Islet precursor cell (in vitro differentiated cells): ENCODE measurements at places on chromosomes 7 and 10.
A peak's percentile ranks its signal among the peaks of the same experiment; 100 is the strongest.

DNA sequence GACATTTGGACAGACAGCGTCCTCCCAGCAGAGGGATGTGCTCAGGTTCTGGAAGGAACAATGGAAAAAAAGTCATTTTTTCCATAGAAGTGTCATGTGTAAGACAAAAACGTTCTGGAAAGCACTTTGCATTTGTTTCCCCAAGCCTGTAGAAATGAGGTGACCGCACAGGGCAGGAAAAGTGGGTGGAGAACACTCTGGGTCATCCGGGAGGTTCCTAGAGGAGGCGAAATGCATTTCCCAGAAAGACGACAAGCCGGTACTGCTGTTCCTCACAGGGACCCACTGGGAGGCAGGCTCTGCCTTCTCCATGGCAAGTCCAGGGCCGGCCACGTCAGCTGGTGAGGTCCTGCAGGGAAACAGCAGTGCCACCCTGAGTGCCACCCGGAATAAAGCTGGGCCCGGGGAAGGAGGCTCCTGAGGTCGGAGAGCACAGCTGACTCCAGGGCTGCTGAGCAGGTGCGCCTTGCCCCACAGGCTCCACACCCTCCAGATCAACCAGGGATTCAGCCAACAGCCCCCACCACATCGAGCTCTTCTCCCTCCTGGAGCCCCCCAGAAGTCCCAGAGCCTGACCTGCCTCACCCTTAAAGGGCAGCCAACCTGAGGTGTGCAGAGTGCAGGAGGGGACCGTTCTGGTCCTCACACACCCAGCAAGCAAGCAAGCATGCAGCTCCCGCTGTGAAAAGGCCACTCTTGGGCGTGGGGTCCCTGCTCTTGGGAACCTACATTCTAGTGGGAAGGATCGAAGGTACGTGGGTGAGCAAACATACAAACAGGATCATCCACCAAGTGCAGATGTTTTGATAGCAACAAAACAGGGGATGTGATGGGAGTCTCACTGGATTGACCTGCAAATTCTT lies 28.8 kb upstream of the INPP5A start:
- DNase-seq: peak; percentile 39

GRCh38 chr10:122492999-122493481 lies 31.7 kb downstream of the HTRA1 start:
- no peak for DNase-seq

DNA sequence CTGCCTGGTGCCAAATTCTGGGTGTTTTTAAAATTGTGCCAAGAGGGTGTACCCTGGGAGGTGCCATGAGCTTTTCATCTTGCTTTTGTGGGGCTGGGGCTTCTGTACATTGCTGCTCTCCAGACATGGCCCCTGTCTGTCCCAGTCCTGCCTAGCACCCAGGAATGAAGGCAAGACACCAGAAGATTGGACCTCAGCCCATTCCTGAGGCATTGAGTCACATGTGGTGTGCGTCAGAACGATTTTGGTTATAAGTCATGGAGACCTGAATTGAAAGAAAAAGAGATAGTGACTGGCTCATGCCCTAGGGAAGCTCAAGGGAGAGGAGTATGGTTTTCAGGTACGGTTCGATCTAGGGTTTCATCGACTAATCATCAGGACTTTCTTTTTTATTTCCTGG lies 493.2 kb downstream of the TYW1 start:
- DNase-seq: no peak

- DNase-seq: no peak
These were observed 9.3 kb upstream of the GATAD1 start for GRCh38 chr7:92437956-92438491.

DNA sequence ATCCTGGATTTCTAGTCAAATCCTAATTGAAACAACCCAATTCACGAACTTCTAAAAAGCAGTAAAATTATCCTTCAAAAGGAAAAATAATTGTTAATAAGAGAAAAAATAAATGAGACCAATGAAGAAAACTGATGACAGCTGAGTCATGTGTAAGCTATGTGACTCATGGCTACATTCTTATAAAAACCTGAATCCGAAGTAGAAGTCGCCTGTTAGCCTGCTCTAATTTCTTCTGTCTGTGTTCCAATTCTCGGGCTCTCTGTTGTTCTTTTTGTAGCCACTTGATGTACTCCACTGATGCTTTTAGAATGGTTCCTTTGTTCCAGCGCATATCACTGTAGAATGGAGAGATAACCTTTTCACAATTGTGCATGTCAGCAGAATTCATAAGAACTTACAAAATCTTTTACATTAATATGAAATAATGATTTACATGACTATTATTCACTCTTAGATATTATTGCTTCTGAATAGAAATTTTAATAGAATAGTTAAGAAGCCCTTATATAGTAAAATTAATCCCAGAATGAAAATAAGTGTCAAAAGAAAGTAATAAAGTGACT lies 88.8 kb downstream of the TFEC start:
- no peak for DNase-seq

DNA sequence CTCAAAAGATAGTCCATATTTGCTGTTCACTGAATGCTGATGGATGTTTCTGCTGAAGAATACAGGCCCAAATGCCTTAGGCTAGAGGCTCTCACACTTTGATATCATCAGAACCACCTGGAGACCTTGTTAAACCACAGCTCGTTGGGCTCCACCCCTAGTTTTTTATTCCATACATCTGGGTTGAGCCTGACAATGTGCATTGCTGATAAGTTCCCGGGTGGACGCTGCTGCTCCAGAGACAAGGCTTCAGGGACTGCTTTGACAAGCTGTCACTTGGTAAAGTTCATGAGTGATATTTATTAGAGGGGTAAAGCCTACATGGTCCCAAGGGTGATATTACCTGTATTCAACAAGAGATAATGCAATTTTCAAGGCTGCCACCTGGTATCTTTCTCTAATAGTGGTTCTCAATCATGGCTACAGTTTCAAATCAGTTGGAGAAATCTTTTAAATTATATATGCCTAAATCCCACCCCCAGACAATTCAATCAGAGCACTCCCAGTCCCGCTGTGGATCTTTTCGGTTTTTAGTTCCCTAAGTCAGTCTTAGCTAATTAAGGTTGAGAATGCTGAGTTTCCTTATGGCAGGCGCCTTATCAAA lies 107.1 kb upstream of the GSDME start:
- no peak for DNase-seq

DNA sequence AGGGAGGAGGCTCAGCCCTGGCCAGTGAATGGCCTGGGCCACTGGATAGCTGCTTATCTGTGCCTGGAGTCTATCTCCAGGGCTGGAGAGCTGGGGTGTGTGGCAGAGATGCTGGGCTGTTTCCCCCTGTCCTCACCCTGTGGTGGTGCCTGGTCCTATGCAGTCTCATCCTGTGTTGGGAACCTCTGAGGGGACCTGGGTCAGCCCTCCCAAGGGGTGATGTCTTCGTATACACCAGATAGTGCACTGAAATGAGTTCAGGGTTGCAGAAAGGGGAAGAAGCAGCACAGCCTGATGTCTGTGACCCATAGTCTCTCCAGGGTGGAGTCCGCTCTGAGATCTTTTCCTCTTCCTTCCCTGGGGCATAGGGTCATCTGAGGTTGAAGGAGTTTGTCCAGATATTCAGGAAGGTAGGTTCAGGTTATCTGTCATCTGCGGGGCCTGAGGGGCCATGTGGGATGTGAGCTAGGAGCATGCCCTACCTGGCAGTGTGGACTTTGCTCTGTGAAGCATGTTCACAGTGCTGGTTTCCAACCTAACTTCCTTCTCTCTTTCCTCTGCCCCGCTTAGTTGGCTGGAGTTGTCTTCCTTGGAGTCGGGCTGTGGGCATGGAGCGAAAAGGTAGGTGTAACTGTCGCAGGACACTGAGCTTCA lies 33.4 kb upstream of the SH2D4B start:
- DNase-seq: peak; percentile 75

DNA sequence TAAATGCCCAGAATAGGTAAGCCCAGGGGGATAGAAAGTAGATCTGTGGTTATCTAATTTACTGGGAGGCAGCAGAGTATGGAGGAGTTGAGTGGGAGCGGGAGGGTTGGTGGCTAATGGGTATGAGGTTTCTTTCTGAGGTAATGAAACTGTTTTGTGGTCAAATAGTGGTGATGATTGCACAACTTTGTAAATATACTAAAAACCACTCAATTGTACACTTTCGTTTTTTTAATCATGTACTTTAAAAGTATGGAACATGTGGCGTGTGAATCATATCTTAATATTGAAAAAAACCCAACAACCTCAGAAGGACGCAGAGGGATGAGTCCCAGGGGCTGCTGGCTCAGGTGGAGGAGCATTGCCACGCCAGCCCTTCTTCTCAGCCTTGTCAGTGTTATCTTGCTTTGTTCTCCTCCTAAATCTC lies 118.1 kb downstream of the WDR11 start:
- no peak for DNase-seq

DNA sequence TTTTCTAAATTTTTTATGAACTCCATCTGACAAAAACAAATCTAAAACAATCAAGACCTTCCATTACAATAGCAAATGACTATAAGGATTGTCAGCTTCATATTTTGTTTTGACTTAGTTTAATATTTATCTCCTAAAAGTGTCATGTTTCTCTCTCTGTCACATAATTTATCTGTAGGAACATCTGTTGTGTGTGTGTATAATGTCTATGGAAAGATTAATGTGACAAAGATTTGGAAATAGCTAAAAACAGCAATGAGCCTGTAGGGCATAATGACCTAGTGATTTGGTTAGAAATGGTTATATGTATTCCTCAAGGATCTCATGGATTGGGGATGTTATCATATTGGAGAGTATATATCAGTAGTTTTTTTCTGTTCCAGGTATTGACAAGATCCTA lies 69.6 kb upstream of the MDFIC start:
- DNase-seq: no peak

- DNase-seq: no peak
These were observed 162.0 kb downstream of the TEX36 start for GRCh38 chr10:125520968-125521367.

- no peak for DNase-seq
These were observed 99.1 kb downstream of the PLCE1 start for GRCh38 chr10:94092848-94093247.

GRCh38 chr10:52030051-52030790 lies 283.9 kb upstream of the DKK1 start:
- no peak for DNase-seq

DNA sequence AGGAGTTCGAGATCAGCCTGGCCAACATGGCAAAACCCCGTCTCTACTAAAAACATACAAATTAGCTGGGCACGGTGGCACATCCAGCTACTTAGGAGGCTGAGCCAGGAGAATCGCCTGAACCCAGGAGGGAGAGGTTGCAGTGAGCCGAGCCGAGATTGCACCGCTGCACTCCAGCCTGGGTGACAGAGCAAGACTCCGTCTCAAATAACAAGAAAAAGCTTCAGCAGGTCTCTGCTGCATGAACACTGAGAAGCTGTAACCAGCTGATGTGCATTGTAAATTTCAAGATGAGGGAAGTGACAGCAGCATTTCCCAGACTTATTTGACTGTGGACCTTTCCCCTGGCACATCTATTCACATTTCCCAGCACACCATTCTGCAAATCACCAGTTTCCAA lies 222.0 kb downstream of the CALN1 start:
- DNase-seq: no peak

GRCh38 chr10:124674768-124675222 lies 69.4 kb downstream of the FAM53B start:
- DNase-seq: no peak

- no peak for DNase-seq
These were observed 68.6 kb upstream of the PPP2R2D start for GRCh38 chr10:131832056-131832685.

DNA sequence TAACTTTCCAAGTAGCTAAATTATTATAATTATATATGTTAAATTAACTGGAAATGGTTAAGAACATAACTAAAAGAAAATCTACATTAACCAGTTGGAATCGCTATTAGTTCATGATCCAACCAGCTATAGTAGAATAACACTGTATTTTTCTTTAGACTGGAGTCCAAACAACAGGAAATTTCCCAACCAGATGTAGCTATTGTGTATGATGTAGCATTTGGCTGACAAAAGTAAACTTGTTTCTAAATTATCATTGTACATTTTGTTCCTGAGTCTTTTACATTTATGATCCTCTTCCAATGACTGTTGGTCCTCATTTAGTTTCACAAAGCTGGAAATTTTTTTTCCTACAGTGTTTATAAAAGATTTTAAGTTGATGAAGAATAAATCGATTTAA lies 62.1 kb downstream of the PAPSS2 start:
- no peak for DNase-seq
